ENCODE measurements at places on chromosomes 7 and 10.

GRCh38 chr7:144824360-144824759 is 11.5 kb downstream of the TPK1 start:
- no peak for DNase-seq

GRCh38 chr7:15801041-15801440 is 114.6 kb upstream of the MEOX2 start:
- DNase-seq: no peak

DNA sequence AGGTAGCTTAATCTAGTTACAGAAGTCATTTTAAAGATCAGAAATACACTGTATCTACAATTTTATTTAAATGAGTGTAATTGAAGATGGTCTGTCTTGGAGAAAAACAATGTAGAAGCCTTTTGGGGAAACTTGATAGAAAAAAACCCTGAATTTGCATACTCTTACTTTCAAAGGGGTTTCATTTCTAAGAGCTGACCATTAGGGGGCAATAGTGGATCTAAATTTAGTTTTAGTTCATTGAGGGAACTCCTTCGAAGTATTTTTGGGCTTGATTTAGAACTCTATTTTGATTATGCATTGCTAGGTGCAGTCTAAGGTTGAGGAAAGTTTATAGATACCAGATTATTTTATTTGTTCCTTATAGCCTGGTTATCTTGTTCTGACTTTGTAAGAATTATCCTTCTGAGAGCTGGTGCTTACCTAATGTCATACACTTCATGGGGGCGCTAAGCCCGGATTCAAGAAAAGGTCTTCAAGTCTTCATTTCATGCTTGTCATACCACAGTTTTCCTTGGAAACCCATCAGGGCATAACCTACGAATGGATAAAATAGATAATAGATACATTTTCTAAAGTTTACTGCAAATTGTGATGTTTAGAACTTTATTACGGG is 69.1 kb upstream of the MXI1 start:
- DNase-seq: no peak

- DNase-seq: no peak
Observed at GRCh38 chr10:96999987-97000386, 167.9 kb downstream of the LCOR start.

DNA sequence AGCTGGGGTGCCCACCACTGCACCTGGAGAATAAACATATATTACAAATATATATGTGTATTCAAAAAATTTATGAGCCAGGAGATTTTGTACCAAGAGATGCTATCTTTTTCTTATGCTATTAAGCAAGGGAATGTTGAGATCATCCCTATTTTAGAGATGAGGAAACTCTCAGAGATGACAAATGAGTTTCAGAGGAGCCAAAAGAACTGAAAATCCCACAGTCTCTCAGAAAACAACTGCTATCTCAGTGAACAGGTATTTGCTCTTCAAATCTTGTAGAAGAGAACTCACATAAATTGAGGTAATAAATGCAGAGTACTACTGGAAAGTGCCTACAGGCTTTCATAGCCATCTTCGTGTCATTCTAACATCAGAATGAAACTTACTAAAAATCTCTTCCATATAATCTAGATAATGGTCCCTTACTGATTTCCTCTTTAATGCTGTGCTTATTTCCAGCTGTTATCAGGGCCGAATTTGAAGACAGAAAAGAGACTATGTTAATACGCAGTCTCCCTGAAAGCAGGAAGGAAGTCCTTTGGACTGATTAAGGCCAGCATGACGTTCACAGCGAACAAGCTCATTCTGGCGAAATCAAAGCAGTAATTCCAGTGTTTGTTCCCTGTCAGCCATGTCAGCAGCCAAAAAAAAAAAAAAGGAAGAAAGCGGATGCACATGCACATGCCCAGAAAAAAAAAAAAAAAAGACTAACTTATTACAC is 29.4 kb upstream of the ANAPC16 start:
- no peak for DNase-seq

- no peak for DNase-seq
Observed at GRCh38 chr7:91800389-91800788, 80.1 kb downstream of the MTERF1 start.

DNA sequence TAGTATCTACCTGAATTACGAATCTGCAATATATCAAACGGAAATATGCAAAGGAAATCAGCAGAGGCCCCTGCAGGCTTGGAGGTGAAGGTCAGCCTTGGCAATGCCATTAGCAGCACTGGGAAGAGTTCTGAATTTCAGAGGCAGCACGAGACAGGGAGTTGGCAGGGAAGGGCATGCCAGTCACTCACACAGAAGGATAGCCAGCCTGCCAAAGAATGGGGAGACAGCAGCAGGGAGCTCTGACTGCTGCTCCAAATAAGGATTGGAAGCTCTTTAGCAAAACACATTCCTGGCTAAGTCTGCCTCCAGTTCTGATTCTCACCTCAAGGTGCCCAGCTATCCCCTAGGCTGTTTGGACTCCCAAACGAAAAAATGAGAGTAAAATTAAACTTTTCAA is 188.0 kb downstream of the PDE1C start:
- DNase-seq: no peak

DNA sequence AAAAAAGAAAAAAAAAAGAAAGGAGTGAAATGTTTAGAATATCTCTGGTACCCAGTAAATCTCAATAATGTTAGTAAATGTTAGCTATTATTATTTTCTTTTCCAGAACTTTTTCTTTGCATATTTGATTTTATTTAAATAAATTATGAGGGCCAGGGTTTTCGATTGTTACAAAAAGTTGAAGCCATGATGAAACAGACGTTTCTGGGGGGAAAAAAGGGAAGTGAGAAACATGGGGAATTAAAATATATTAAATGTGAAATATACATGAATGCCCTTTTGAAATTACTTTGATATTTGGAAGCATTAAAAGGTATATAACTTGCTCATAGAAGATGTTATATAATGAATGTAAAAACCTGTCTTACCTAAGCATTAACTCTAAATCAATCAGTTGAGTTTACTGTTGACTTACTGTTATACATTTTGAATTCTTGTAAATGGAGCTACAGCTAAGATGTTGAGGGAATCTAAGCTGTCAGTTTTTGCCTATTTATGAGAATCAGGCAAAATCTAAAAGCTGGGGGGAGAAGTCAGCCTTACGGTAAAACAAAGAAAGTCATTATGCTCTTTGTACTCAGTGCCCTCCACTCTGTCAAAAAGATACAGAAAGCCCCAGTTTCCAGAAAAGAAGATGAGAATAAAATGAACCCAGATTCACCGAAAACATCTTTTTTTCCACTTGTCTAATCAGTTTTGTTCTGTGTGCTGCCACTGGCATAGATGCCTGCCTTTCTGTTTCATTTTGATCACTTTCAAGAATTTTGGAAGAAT is 30.0 kb upstream of the KDM7A start:
- DNase-seq: no peak

- DNase-seq: no peak
Observed at GRCh38 chr10:82409671-82410070, 534.7 kb downstream of the NRG3 start.

GRCh38 chr7:54995610-54996363 is 23.0 kb upstream of the EGFR start:
- DNase-seq: no peak

- no peak for DNase-seq
Observed at GRCh38 chr7:69395061-69395714, 203.1 kb upstream of the AUTS2 start.

GRCh38 chr10:90912854-90913479 is 7.9 kb downstream of the ANKRD1 start:
- no peak for DNase-seq

DNA sequence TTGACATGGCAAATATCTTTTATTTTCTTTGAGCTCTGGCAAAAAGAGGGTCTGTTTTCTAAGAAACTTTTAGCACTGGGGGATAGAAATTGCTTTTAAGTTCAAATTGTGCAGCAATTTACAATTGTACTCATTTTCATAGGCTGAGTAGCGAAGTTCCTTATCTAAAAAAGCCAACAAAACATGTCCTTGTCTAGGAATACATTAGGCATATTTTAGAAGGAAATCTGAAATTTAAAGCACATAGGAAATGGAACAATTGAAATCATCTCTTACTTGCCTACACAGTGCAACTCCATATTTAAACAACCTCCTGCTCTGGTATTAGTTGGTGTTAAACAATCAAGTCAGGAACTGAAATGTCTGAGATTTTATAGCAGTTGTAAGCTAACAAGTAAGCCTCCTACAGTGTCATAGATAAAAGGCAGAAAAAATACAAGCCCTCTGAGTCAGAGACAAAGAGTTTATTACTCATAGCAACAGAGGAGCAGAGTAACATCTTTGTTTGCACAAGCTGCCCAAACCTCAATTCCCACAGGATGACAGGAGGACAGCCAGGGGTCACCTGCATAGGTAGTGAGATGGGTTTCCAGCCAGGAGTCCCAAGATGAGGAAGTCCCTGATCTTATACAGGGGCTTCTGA is 280.2 kb upstream of the HGF start:
- DNase-seq: no peak

DNA sequence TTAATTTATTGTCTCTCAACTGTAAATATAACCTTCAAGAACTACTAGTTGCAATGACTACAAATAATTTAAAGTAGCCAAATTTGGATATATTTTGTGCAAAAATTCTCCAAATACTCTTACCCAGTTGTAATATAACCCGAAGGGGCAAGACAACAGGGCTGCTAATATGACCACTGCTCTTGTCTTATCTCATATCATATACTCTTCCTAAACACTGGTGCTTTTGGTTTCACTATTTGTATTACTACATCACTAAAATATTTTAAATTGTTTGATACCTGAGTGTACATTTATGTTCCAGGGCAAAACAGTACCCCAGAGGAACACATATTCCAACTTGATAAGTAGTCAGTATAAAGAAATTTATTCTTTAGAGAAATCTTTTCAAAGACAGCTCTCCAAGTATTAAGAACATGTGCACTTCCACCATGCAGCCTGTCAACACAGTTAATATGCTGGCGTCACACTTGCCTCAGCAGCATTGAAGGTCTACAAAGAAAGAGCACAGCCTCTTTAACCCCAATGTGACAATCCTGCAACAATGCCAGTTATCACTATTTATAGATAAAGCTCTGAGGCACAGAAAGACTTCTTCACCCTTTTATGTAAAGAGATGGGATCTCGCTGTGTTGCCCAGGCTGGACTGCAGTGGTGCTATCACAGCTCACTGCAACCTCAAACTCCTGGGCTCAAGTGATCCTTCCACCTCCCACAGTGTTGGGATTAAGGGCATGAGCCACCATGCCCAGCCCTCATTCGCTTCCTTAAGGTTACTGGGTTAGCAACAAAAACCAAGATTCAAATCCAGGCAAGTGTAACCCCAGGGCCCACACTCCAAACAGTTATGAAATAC is 37.8 kb downstream of the RHEB start:
- no peak for DNase-seq

- DNase-seq: no peak
Observed at GRCh38 chr10:71714592-71714991, 5.0 kb downstream of the C10orf105 start.

DNA sequence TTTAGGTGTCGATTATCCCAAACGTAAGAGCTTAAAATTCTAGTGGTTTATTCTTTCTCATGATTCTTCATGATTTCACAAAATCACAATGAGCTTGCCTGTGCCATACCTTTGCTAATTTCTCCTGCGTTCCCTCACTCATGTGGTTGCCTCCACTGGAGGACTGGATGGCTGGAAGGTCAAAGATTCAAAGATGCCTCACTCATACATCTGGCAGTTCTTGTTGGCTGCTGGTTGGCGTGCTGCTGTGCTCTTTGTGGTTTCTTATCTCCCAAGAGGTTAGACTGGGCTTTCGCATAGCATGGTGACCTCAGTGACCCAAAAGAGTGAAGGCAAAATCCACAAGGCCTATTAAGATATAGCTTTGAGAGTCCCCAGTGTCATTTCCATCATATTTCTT is 877.6 kb upstream of the AUTS2 start:
- no peak for DNase-seq

GRCh38 chr7:1275451-1276381 is 43.0 kb downstream of the UNCX start:
- DNase-seq: no peak

DNA sequence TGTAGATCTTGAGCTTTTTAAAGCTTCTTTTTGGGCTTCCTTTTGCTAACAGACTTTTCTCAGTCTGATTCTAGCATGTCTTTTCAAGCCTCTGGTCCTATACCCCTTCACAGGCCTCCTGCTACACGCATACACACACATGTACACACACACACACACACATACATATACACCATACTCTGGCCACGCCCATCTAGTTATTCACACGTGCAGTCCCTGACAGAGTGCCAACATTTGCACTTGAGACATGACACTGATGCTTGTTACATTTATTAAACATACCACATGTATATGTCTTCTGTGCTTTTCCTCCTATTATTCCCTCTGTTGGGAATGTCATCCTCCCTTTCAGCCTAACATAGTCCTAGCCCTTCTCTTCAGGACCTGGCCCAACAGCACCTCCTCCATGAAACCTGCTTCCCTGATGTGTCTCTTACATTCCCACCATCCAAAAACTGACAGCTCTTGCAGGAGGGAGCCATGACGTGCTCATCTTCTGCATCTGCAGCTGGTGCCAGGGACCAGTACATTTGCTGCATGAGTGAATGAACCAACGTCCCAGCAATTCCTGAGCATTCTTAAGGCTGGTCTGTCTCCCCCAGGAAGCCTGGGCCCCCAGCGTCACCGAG is 222.1 kb downstream of the ARHGAP12 start:
- DNase-seq: no peak

Data from activated effector memory CD4-positive, alpha-beta T cell treated with anti-CD3 and anti-CD28 coated beads, Interleukin-2, amount 50 U/mL, for 16 hours (primary cell).